ENCODE measurements at places on chromosomes 5 and 9. TPM values are rescaled to one million over a fixed set of nuclear protein-coding genes. Genes with fewer than 3 reads are reported as not detected.

Gene PCAT7
- total RNA-seq, result 0.14 TPM

Gene HAVCR2
- total RNA-seq, result 24.3 TPM

Gene DAB2IP
- 50.7 TPM for total RNA-seq

DNA sequence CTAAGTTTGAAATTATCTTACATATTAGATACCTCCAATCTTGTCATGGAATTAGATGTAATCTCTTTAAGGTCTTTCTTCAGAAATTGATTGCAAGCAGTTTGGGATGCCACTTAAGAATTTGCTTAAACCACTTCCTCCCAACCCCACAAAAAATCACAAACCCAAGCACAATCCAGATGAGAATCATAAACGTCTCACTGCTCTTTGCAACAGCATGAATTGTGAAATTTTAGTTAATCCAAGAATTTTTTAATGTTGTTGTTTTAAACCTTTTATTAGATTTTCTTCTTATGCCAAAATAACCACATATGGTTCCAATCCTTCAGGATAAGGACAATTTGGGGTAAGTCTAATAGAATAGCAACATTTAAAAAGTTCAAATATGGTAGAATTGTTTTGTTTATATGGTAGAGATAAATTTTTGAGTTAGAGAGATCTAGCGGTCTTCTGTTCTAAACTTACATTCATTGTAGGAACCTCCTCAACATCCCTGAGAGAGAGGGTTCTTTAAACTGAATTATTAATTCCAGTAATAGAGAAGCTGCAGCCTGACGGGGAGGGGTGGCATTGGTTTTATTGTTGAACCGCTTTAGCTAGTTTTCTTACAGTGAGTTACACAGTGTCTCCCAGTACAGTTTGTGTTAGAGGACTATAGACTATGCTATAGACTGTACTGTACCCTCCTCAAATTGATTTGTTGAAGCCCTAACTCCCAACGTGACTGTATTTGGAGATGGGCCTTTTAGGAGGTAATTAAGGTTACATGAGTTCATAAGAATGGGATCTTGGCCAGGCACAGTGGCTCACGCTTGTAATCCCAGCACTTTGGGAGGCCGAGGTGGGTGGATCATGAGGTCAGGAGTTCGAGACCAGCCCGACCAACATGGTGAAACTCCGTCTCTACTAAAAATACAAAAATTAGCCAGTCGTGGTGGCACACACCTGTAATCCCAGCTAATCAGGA is 24.8 kb upstream of the IL6ST start:
- no peak for DNase-seq

DNA sequence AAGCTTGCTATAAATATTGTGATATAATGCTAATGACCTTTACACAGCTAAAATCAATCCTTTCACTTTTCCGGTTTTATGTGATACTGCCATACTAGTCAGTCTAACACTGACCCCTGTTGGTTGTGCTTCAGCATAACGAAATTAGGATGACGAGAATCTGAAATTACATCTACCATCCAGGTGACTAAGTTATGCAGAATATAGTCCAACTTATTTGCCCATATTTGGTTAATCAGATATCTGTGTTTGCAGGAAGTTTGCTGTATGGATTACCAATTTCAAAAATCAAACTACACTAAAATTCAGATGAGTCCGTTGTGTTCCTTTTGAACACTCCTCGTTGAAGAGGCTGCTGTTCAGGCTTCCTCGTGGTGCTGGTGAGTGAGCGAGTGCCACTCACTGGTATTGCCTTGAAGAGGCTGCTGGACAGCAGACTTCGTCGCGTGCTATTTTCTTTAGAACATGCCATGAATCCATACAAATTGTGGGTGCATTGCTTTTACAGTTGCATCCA is 32.5 kb downstream of the TENT4A start:
- DNase-seq, result no peak

DNA sequence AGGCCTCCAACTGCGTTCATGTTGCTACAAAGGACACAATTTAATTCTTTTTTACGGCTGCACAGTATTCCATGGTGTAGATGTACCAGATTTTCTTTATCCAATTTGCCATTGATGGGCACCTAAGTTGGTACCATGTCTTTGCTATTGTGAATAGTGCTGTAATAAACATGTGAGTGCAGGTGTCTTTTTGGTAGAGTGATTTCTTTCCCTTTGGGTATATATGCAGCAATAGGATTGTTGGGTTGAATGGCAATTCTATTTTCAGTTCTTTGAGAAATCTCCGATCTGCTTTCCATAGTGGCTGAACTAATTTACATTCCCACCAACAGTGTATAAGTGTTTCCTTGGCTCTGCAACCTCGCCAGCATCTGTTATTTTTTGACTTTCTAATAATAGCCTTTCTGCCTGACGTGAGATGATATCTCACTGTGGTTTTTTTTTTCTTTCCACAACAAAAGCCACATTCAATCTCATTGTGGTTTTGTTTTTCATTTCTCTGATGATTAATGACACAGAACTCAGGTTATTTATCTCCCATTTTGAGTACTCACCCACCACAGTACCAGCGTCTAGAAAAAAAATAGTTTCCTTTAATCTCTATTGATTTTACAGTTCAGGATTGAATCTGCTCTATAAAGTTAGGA is 21.9 kb downstream of the ARRDC3 start:
- no peak for DNase-seq

- no peak for DNase-seq
Measured at GRCh38 chr5:106451998-106452397, 1218.7 kb downstream of the EFNA5 start.

DNA sequence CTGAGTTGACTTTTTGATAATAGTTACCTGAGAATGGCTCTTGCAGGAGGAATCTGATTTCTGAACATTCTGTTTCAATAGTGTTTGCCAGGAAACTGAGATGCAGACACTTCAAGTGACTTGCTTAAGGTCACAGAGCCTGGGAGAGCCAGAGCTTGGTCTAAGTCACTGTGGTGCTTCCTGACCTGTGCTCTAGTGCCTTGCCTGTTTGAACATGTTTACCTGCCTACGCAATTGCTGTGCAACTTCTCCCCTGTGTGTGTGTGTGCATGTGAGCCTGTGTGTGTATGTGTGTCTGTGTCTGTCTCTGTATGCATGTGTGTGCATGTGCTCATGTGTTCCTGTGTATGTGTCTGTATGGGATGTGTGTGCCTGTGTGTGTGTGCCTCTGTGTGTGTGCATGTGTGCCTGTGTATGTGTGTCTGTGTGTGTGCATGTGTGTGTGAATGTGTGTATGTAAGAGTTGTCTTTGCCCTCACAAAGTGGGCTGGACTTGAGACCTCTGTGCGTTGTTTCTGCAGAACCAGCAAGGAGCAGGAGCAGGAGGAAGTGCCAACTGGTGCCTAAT is 185.8 kb downstream of the GADD45G start:
- DNase-seq, result no peak

DNA sequence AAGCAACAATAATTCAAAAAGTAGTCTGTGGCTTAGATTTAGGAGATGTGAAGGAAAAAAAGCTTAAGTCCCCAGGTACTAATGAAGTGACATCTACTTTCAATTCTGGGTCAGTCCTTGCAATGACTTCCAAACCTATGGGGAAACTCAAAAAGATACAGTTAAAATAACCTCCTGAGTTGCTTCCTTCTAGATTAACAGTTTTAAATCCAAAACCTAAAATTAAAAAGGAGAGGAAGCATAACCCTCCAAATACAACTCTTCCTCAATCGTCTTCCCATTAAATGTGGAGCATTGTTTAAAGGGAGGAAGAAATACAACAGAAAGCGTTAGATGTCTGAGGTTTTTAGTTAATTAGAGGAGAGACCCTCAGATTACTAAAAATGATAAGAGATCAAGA is 75.7 kb downstream of the AGTPBP1 start:
- no peak for DNase-seq

- no peak for DNase-seq
Measured at GRCh38 chr9:90176901-90177300, 465.7 kb downstream of the DIRAS2 start.

GRCh38 chr5:14591548-14591947 is 10.0 kb downstream of the OTULINL start:
- DNase-seq, result no peak

DNA sequence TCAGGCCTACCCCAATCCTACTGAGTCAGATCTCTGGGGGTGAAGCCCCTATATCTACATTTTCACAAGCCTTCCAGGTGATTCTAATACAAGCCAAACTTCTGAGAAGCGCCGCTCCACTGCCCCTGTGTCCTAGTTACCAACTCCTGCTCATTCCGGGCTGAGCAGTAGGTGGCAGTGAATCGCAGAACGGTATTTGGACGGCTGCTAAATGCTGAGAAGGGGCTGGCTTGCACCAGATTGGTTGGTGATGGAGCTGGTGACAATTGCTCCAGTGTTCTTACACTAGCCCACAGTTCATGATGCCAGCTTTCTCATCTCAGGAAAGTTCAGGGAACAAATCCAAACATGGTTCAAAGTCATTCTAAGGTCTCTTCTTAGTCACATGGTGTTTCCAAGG is 31.1 kb upstream of the FGF1 start:
- DNase-seq, result peak; percentile 63

DNA sequence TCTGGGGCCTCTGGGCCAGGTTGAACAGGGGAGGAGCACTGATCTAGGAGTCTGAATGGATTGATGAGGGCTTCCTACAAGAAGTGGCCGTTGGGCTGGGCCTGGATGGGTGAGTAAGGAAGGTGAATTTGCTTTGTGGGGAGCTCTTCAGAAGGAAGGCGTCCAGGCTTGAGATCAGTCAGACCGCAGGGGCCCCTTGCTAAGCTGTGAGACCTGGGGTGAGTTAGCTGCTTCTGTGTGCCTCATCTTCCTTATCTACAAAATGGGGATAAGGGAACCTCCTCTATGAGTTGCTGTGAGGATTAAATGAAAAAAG is 1.1 kb upstream of the SYNPO start:
- no peak for DNase-seq

- DNase-seq, result no peak
Measured at GRCh38 chr9:132516911-132517310, 65.5 kb upstream of the BARHL1 start.

DNA sequence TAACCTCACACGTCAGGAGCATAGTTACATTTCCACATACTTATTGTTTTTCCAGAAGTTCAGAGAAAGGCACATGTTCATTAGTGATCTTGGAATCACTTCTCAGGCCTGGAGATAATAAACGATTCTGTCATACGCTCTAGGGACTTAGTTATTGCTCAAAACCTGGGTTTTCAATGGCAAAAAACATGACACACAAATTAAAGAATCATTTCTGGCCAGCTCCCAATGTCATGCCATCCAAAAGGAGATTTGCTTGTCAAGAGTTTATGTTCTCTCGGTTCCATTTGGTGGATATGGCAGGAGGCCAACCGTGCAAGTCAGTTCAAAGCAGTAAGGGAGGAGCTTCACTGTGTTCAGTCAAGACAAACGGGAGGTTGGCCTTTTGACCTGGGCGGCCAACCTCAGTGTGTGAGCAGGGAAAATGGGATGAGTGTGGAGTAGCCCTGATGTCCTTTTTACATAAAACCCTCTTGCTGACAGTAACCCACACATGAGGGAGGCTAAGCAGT is 123.4 kb downstream of the NXNL2 start:
- peak; percentile 82 for DNase-seq
